ENCODE measurements at places on chromosomes 16 and 17.

DNA sequence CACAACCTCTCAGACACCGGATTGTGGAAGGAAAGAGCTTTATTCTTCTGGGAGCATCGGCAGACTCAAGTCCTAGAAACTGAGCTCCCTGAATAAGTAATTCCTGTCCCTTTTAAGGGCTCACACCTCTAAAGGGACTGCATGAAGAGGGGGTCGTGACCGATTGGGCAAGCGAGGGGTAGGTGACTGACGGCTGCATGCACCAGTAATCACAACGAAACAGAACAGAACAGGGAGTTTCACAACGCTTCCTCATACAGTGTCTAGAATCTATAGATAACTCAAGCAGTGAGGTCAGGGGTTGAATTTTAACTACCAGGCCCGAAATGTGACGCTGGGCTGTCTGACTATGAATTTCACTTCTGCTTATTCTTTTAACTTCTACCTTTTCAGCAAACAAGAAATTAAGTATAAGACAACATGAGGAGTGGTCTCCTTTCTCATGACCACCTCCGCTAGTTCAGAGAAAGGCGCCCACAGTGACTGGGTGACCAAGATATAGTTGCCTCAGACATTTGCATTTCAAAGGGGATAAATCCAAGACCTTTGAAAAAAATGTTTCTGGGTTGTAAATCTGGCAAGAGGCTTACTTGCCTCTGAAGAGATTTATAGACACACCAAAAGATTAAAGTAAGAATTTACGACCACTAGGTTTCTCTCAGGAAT, 88.4 kb upstream of the ATF7IP2 start:
- DNase-seq, result peak; percentile 83

DNA sequence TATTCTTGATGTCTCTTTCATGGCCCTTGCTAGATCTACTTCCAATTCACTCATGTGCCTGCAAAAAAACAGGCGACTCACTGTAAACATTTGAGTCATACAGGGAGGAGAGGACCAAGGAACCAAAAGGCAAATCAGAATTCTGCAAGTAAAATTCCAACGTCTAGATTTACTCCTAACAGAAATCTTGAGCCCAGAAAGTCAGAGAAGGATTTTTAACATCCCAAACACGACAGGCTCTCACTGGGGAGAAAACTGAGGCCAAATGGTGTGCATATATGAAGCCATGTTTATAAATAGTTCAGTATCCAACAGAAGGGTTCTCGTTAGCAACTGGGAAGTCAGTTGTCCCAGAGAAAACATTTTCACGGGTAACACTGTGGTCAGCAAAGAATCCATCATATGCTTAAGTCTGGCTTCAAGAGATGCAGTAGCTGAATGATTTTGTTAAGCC, 40.1 kb downstream of the LITAF start:
- no peak for DNase-seq

DNA sequence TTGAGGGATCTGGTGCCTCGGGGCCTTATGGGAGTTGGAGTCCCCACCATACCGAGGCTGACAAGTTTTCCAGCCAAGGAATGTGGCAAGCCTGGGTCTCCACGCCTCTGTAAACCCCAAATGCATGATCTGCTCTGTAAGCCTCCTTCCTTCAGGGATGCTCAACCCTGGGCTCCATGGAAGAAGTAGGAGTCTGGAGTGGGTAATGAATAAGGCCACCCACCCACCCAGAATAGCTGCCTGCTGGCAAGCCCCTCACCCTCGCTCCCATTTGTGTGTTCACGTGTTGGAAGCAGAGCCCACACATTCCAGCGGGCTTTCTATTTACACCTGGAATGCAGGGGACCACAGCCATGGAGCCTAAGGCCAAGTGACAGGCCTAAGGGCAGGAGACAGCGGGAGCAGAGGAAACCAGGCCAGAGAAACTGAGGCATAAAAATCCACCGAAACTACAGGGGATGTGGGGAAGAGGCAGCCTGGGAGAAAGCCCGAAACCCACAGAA, 4.4 kb downstream of the DLG4 start:
- no peak for DNase-seq

DNA sequence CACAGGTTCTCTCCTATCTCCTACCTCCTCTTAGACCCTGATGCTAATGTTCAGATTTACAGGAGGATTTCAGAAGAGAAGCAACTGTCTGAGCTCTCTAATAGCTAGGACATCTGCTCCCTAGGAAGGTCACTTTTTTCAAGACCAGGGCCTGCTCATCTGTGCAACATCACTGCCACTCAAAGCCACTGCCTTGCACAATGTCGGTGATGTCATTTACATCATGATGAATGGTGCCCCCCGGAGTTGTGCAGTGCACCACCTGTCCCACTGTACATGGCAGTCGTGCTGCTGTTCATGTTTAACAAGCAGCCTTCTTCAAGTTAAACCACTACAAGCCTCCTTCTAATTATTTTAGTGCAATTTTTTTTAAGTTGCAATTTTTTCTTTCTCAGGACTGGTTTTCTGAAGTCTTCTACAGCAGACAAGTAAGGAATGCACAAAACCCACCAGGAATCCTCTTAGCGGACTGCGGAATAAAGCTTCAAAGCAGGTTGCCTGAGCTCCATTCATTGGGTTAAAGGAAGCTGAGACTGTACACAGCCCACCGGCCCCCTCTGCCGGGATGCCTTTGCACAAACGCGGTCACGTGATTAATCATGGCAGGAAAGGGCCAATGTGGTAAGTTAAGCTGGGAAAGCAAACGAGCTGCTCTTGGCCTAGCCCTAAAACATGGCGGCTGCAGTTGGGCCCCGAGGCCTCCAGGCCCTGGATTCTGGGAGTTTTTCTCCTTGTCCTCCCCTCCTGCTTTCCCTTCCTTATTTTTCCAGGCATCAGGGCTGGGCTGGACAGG, 74.1 kb downstream of the MYH11 start:
- DNase-seq, result no peak

DNA sequence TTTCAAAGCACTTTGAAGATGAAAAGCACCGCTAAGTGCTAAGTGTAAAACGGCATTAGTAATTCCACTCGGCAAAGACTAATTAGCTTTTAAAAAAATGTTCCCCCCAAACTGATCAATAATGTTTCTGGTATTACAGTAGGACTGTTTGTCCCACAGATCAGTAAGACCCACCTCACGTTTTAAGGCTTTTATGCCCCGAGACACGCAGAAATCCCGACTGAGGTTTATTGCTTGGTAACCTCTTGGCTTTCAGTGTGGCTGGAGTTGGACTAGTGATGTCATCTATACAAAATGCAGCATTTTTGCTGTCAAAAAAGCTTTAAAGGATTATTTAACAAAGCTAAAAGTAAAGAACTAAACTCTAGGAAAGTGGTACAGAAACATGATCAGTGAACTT, 414.6 kb upstream of the PSMD7 start:
- no peak for DNase-seq

DNA sequence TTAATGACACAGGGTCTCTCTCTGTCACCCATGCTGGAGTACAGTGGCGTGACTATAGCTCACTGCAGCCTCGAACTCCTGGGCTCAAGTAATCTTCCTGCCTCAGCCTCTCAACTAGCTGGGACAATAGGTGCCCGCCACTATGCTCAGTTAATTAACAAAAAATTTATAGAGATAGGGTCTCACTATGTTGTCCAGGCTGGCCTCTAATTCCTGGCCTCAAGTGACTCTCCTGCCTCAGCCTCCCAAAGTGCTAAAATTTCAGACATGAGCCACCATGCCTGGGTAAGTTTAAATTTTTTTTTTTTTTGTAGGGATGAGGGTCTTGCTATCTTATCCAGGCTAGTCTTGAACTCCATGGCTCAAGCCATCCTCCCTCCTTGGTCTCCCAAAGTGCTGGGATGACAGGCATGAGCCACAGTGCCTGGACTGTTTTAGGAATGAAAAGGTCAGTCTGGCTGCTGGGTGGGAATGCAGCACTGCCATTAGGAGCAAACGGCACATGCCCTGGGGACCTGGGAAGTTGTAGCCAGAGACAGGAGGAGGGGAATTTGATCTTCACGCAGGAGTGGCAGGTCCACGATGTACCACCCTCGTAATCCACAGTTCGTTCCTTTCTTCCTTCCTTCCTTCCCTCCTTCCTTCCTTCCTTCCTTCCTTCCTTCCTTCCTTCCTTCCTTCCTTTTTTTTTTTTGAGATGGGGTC, 106.7 kb downstream of the HAPSTR1 start:
- no peak for DNase-seq

GRCh38 chr16:11268921-11269375, at the start of gene TNP2:
TSS of gene TNP2 (minus strand) at chr16:11269325. CDS start at chr16:11269262, 63 bp downstream.
- DNase-seq, result no peak

DNA sequence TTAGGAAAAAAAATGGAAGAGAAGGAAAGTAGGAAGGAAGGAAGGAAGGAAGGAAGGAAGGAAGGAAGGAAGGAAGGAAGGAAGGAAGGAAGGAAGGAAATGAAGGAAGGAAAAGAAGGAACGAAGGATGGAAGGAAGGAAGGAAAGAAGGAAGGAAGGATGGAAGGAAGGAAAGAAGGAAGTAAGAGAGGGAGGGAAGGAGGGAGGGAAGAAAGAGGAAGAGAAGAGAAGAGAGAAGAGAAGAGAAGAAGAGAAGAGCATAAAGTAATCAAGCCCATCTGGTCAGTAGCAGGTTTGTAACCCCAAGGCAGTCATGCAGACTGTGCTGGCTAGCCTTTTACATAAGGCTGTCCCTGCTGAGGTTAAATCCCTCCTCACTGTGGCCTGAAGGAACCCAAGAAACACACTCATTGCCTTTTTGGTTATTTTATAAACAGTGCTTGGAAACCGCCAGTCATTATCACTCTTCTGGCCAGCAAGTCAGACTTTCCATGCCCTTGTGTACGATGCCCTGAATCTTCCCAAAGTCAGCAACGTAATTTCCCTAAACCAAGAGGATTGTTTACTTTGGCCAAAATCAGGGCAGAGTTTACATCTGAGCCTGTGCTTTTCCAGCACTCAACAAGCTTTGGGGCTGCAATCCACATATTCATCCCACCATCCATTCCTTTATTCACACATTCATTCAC, 409.6 kb upstream of the MAF start:
- DNase-seq, result no peak

- DNase-seq, result no peak
These were observed 551 bp downstream of the WDR81 start for GRCh38 chr17:1724869-1725641.

- DNase-seq, result no peak
These were observed 211.7 kb downstream of the FTO start for GRCh38 chr16:53915452-53916160.

- no peak for DNase-seq
These were observed 48.7 kb downstream of the CPPED1 start for GRCh38 chr16:12754824-12755543.

- no peak for DNase-seq
These were observed 150.8 kb upstream of the FOXF1 start for GRCh38 chr16:86359571-86359970.

DNA sequence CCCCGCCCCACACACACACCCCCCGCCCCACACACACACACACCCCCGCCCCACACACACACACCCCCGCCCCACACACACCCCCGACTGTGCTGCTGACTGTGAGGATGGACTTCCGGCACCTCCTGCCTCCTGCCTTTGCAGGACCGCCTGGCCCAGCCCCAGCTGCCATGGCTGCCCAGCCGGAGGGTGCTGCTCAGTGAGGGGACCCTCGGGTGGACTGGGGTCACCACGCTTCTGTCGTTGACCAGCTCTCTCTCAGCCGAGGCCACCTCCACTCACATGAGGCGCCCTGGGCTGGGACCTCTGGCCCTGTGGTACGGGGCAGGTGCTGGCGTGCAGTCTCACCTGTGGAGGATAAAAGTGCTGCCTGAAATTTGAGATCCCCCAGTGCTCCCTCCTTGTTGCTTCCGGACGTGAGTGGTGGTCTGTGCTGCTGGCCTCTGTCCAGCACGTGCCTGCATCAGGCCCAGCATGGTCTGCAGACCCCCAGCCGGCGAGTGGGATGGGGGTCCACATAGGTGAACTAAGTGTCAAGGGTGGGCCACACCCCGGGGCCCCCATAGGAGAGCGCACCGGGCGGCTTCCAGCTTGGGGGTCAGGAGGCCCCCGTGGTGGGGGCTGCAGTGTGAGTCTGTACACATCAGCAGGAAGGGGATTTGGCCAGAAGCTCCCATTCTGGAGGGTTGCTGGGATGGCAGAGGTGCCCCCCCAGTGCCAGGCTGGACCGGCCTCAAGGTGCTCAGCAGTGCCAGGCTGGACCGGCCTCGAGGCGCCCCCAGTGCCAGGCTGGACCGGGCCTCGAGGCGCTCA, 11.2 kb downstream of the METRNL start:
- DNase-seq, result no peak

DNA sequence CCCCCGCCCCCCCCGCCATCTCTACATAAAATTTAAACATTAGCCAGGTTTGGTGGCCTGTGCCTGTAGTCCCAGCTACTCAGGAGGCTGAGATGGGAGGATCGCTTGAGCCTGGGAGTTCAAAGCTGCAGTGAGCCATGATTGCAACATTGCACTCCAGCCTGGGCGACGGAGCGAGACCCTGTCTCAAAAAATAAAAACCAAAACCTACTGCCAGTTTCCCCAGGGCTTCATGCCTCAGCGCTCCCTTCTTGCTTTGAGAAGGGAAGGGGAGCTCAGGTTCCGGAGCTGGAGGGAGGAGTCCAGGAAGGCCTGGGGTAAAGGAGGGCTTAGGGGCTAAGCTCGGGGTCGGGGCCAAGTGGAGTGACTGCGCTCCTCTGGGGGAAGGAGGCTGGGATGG, 20.5 kb downstream of the PLCD3 start:
- no peak for DNase-seq

DNA sequence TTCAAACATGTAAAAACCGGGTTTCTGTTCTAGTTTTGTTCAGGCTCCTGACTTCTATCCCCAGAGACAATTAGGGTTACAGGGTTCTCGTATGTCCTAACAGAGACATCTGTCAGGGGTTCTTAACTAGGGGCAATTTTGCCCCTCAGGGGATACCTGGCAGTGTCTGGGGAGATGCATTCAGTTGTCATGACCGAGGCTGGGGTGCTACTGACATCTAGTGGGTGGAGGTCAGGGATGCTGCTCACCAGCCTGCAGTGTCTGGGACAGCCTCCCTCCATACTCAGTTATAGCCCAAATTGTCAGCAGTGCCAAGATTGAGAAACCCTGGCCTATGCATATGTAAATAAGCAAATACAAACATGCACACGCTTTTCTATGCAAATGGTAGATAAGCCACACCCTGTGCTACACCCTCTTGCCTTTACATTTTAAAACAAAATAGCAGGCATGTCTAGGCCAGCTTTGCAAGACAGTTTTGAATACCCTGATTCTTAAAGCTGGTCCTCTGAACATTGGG, 37.4 kb downstream of the CLEC16A start:
- DNase-seq, result peak; percentile 81

All from germinal center (tissue), 1 donor.